ENCODE measurements at places on chromosomes 11 and 22.
A peak's percentile ranks its signal among the peaks of the same experiment; 100 is the strongest.

DNA sequence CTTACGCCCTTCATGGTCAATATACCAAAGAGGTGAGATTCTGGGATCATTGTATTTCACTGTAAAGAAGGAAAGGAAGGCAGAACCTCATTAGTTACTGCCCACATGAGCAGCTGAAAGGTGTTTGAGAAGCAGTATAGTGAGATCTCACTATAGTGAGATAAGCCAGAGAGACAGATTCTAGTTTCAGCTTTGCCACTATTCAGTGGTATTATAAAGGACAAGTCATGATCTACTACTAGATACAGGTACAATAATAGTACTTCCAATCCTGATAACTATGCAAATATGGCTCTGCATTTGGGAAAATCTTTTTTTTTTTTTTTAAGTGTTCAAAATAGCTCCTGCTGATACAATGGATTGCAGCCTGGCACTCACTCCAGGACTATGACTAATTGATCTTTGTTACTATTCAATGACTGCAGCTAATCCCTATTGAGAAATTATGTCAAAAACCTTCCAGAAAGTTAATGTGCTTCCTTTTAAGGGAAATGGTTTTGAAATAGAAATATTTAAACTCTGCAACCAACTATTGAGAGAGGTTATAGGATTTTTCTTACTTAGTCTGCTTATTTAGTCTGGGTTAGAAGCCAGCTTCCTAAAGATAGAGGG, 8.3 kb upstream of the DLAT start:
- DNase-seq: no peak

DNA sequence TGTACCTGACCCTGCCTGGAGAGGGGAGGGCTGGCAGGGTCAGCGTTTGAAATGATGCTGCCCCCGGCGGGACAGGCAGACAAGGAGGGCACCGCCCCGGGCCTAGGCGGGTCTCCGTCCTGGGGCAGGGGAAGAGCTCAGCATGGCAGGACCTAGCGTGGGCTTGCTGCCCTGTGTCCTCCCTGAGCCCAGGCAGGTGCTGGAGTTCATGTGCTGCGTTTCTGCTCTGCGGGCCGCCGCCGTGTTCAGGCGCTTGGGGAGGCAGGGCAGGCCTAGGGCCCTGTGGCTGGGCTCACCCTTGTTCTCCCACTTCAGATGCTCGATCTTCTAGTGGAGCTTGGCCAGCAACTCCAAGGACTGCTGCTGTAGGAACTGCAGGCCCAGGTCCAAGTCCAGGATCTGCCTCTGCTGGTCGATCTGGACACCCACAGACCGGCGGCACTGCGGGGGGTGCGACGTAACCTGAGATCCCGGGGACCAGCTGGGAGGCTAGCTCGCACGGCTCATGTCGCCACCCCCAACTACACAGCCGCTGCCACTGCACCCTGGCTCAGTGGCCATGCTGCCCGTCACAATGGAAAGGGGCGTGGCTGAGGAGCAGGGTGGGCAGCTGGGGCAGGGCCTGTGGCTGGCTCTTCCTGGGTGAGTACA, 84.4 kb downstream of the MED15 start:
- no peak for DNase-seq

GRCh38 chr22:50293441-50294318, 13.8 kb downstream of the PLXNB2 start:
- DNase-seq: peak; percentile 76

DNA sequence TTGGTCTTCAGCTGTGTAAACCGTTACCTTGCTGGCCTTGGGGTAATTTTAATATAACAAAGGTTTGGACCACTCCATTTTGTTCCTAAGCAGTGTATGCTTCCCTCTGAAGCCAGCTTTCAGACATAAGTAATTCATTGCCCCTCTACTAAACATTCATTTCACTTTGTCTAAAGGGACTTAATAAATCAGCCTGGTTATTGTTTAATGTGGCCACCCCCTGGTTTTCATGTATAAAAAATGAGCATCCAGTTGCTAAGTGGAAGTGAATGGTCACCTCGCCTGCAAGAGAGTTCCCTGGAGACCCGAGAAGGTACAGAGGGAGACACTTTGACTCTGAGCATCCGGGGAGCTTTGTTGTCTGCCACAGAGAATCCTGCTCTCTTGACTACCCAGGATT, 3.9 kb downstream of the ABTB2 start:
- no peak for DNase-seq

DNA sequence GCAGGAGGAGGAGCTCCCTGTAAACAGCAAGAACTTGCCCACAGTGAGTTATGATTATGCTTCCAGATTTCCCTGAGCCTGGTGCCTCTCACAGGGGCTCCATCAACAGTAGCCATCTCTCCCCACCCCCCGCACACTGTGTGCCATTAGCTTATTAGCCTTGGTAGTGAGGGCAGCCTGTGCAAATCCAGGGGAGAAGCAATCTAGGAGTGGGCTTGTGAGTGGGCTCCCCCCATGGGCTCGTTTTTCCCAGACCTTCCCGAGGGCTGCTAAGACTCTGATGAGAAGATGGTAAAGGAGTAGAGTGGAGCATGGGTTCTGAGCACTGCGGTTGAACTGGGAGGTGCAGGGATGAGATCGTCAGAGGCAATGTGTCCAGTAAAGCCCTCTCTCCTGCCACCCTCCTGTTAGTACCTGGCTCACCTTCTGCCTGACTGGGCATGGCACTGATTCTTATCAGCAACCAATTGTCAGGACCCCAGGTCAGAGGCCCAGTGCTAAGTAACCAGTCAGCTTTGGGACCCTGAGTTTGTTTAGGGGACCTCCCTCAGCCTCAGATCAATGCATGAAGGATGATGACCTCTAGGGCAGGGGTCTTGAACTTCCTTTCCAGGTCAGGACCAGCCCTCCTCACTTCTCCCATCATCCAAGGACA, 38.4 kb upstream of the TP53I11 start:
- DNase-seq: no peak

GRCh38 chr22:38981005-38981991, 849 bp upstream of the APOBEC3B start:
- no peak for DNase-seq

DNA sequence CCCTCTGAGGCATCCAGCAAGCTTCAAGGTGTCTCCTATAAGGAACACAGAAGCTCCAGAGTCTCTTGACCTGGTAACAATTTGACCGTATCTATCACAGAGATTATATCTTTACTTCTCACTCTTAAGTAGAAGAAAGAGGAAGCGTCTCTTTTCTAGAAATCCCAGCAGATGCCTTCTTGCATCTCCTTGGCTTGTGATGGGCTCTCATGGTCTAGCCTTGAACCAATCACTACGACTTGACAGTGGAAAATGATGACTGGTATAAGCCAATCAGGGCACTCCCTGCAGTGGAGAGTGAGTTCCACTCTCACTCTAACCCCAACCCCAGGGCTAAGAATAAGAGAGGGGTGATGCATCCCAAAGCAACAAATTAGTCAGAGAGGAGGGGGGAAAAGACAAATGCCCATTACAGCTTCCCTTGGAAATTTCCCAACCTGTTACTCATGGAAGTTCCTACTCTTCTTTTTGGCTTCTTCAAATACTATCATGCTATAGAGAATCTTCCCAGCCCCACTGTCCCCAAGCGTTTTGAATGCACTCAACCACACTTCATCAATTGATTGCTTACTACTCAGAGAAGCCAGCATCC, 293.5 kb downstream of the MN1 start:
- DNase-seq: no peak

DNA sequence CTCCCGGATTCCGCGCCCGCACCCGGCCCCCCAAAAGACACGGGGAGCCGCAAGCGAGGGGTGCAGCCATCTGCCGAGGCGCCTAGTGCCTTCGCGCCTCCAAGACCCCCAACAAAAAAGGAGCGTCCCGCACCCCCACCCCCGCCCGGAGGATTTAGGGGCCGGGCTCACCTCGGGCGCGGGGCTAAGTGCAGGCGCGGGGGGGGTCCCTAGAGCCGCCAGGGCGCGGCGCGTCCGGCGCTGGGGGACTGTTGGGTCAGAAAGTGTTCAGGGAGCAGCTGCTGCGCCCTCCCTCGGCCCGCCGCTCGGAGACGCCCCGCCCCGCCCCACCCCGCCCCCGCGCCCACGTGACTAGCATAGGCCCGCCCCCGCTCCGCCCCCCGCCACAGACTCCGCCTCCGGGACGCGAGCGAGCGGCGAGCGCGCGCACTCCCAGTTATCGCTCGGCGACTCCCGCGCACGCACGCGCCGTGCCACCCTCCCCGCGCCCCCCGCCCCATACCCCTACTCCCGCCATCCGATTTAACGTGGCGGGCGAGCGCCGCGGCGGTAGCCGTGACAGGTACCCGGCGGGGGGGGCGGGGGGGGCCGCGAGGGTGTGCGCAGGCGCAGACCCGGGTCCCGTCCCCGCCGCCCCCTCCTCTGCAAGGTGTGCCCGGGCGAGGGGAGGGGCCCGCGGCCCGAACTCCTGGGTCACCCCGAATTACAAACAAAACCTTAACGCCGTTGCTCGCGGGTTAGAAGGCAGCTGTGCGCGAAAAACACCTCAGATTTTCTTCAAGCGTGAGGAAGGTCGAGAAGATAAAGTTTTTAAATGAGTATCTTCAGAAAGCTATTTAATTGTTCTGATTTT, 56.2 kb downstream of the KCNJ4 start:
- peak; percentile 87 for DNase-seq

DNA sequence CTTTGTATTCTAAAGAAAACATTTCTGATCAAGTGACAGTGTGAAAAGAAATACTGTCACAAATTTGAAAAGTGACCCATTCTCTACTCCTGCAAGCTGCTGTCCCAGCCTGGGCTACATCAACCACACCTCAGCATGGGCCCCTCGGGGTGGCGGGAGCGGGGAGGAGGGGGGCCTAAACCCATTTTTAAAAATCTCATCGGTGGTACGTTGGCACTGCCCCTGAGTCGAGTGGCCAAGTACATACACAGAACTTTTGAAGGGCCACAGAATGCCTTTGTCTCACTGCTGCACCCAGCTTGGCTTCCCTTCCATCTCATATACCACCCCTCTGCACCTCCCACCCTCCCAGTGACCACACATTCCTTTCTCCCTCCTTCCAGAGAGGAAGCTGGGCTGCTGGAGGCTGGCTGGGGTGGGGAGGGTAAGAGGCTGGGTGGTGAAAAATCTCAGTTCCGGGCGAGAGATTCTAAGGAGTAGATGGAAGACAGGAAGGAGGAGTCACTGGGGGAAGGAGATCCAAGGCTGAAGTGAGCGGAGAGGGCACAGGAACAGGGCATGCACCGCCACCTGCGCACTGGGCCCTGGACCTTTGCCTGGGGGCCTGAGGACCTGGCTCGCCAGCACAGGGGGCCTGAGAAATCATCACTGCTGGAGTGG, 21.1 kb downstream of the FXYD6 start:
- DNase-seq: no peak

GRCh38 chr22:23889620-23890019, 4.6 kb upstream of the MIF start:
- peak; percentile 54 for DNase-seq

DNA sequence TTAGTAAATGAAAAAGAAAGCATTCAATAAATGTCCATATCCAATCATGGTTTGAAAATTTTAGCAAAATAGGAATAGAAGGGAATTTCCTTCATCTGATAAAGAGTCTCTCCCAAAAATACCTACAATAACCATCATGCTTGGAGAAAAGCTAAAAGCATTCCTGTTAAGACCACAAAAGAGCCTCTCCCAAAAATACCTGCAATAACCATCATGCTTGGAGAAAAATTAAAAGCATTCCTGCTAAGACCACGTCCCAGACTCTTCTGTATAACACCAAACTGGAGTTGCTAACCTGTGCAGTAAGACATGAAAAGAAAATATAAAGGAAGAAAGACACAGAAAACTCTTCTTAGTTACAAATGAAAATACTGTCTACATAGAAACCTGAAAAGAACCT, 69.4 kb downstream of the LINC01488 start:
- DNase-seq: no peak

DNA sequence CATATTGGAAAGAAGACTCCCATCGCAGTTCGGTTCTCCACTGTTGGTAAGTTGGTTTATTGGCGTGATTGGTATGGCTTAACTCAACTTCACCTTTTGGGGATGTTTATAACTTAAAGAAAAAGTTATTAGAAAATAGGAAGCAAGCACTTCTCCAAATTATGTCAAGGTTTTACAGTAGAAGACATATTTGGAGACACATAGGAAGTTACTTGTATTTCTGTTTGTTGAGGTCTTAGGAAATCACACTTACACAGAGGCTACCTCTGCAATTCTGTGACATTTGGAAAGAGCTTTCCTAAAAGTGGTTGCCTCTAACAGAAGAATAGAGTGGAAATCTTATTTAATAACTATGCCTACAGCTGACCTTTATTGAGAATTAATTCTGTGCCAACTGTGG, 12.3 kb downstream of the CAT start:
- DNase-seq: no peak

GRCh38 chr11:7559398-7560283, 45.8 kb downstream of the PPFIBP2 start:
- DNase-seq: no peak

DNA sequence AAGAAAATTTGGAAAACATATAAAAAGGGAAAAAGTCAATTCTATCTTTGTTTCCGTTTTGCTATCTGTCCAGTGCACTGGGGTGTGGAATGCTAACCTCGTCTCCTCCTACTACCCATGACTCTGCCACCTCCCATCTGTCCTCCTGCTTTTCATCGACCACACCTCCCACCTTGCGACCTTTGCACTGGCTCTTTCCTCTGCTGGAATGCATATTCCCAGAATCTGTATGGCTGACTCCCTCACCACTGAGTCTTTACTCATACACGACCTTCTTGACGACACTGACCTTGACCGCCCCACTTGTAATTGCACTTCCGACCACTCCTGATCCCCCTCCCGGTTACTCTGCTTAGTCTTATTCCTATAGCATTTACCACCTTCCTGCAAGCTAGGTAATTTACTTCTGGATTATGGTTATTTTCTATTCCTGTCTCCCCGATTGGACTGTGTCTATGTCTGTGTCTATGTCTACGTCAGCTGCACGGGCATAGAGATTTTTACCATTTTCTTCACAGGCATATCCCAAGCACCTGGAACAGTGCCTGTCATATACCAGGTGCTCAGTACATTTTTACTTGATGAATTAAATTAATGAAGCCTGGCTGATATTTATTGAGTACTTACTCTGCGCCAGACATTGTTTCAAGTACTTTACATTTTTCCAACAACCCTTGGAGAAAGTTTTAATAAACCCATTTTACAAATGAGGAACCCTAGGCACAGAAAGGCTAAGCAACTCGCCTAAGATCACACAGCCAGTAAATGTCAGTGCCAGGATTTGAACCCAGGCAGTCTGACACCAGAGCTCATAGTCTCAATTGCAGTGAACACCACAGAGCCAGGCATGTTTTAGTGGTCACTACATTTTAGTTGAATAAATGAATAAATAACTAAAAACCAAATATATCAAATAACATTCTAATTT, 89.3 kb upstream of the SLC22A12 start:
- DNase-seq: no peak

DNA sequence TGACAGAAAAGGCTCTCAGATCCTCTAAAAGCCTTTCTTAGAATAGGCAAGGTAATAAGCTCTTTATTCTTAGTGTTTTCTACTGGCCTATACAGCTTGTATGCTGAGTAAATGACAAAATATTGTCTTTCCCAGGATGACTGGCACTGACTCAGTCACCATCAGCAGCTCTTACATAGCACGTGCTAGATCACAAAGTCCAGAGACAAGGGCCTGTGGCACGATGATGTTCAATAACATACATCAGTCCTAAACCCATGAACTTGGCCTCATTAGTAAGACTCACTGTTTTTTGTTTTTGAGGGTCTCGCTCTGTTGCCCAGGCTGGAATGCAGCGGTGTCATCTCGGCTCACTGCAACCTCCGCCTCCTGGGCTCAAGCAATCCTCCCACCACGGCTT, 42.7 kb downstream of the CELF1 start:
- DNase-seq: no peak
